Kidney epithelial cell (primary cell): ENCODE measurements at places on chromosomes 4 and X.

- DNase-seq = no peak
These were observed 13.3 kb upstream of the TMEM131L start for GRCh38 chr4:153452658-153453378.

GRCh38 chrX:110417128-110417527, 58.5 kb downstream of the RTL9 start:
- DNase-seq = no peak

DNA sequence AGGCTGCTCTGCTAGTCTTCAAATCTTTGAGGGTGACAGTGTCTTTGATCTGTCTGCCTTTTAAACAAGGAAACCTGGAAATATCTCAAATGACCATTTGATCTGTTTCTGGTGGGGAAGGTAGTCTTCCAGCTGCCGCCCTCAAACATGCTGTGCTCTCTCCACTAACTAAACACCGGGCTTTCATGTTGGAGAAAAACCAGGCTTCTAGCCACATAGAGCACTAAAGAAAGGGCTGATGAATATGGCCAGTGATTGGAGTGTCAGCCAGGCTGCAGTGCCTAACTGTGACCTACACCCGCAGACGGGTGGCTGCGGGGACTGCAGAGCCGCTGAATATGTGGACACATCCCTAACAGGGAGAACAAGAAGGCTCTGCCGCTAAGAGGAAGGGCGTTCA, 85.9 kb downstream of the UNC5C start:
- no peak for DNase-seq

DNA sequence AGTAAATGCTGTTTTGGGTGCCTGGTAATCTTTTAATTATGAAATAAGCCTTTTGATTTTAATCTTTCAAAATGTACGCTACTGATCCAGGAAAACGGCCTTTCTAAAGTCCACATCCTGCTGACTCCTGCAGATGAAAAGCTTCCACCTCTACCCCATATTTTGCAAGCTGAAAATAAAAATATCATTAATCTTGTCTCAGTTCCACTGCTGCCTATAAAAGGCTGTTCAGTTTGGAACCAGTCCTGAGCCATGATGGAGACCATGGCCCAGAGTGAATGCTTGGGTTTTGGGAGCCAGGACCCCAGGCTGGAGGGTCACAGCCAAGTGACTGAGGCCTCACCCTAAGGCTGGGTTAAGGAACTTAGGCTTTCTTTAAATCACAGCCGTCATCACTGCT, 110.8 kb downstream of the AFF1 start:
- DNase-seq = no peak

DNA sequence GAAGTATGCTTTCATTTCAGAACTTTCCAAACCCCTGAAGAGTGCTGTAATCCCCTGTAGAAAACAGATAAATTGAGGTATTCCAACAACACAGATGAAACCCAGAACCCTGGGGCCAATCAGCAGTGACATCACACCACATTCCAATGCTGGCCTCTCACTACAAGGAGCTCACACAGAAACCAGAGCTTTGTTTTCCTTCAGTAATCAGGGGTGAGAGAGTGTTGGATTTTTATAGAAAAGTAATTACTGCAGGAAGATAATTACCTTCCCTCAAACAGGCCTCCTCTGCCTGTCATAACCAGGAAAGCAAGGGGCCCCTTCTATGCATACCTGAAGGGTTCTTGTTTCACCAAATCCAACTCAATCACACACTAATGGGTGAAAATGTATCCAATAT, 246.2 kb downstream of the SCFD2 start:
- DNase-seq = no peak

- no peak for DNase-seq
These were observed 24.3 kb downstream of the LINC00632 start for GRCh38 chrX:140733766-140734342.

DNA sequence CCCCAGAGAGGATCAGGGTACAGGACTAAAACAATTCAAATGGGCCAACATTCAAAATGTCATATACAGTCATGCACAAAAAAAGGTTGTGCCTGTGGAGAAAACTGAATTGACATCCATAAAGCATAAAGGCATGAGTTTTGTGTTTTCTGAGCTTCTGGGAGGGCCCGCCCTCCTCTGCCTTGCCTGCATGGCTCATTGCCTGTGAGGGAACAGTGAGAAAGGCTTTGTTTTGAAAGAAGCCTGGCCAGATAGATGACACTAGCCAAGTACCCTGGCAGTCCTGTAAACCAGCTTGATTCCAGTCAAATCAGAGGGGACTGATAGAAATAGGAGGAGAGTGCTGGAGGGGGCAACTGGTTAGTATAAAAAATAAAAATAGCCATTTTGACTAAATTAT, 194.3 kb downstream of the KIT start:
- no peak for DNase-seq
